ENCODE measurements at places on chromosomes 16 and 17.

- DNase-seq, result no peak
Measured at GRCh38 chr17:1374431-1375177, 25.4 kb downstream of the YWHAE start.

DNA sequence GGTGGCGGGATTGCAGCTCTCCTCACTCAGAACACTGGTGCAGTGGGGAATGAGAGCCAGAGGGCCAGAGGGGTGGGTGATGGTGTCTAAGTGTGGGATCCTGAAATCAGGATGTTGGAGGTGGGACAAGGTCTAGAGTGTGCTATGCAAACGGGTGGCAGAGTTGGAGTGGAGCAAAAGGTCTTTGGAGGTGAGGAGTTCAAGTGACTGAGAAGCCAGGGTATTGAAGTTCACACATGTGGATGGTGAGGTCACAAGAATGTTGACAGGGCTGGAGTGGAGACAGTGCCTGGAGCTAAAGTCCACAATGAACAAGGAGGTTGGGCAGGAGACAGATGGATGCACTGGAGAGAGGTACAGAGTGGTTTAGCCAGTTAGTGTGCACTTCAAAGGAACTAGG lies 38.3 kb upstream of the MAP3K14 start:
- DNase-seq, result no peak

GRCh38 chr16:81094771-81095251 lies 1.4 kb downstream of the GCSH start:
- no peak for DNase-seq

- DNase-seq, result no peak
Measured at GRCh38 chr17:27207073-27207513, 86.8 kb upstream of the WSB1 start.

DNA sequence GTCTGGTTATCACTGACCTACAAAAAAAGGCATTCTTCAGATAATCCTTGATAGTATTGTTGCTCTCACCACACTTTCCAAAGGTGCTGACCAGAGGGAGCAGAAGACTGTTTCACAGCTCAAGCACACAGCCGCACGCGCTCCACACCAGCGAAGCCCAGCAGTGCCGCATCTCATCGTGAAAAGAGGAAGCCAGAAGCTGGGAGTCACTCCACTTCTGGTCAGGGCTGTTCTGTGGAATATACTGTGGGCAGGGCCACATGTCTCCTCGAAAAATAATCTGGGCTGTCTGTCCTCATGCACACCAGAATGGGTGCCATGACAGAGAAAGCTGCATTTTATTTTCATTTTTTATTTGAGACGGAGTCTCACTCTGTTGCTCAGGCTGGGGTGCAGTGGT lies 7.3 kb upstream of the PRSS36 start:
- DNase-seq, result no peak

- DNase-seq, result no peak
Measured at GRCh38 chr17:41417576-41418015, 6.8 kb downstream of the KRT37 start.

DNA sequence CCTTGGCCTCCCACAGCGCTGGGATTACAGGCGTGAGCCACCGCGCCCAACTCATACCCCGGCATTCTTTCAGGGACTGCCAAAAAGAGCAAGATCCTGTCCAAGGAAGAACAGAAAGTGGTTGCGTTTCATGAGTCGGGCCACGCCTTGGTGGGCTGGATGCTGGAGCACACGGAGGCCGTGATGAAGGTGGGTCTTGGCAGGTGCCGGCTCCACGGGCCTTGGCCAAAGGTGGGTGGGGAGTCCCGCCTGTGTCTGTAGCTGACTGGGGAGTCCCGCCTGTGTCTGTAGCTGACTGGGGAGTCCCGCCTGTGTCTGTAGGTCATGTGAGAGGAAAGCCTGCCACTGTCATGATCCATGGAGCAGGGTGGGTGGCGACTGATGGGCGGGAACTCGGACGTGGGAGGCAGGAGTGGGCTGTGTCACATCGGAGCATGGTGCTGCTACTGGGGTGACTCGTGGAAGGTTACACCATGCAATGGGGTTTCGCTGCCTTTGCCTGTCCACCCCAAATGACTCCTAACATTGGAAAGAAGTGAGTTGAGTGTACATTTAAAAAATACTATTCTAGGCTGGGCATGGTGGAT lies 10.0 kb upstream of the RPL13 start:
- DNase-seq, result no peak

DNA sequence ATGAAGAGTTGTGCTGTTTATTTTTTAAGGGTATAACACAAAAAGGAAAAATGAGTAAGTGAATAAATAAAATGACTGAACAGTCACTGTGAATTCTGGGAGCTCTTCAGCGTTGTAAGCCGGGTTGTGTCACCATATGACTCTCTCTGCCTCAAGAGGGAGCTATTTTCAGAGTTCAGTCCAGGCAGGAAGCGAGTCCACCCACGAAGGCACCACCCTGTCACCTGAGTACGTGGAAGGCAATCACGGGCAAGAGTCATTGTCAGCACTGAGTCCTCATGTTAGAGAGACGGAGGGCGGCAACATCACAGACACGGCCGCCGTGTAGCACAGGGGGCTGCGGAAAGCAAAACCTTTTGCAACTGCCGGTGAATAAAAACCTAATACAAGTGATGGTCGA lies 227.6 kb downstream of the UTP18 start:
- DNase-seq, result no peak

GRCh38 chr17:27554152-27554551 lies 76.8 kb upstream of the LGALS9 start:
- DNase-seq, result no peak
